Hair follicle dermal papilla cell (primary cell): ENCODE measurements at places on chromosomes 3 and 15. TPM values are rescaled to one million over a fixed set of nuclear protein-coding genes. Genes with fewer than 3 reads are reported as not detected.

Gene SH3GL3
- 0.24 TPM in 1 of 2 replicates, not detected in the other for total RNA-seq

Gene LDHAL6B
- total RNA-seq = not detected in 2 replicates

Gene BNC1
- total RNA-seq = 20.3 and 37.4 TPM in 2 replicates

Gene HYAL1
- total RNA-seq = 0.49 and 0.65 TPM in 2 replicates
